Osteoblast (primary cell): ENCODE measurements at places on chromosomes 2 and 18. TPM values are rescaled to one million over a fixed set of nuclear protein-coding genes. Genes with fewer than 3 reads are reported as not detected.

Gene PJVK
- total RNA-seq, result 2.1 and 2.5 TPM in 2 replicates

Gene POU3F3
- total RNA-seq, result under 0.01 TPM in 1 of 2 replicates, not detected in the other

DNA sequence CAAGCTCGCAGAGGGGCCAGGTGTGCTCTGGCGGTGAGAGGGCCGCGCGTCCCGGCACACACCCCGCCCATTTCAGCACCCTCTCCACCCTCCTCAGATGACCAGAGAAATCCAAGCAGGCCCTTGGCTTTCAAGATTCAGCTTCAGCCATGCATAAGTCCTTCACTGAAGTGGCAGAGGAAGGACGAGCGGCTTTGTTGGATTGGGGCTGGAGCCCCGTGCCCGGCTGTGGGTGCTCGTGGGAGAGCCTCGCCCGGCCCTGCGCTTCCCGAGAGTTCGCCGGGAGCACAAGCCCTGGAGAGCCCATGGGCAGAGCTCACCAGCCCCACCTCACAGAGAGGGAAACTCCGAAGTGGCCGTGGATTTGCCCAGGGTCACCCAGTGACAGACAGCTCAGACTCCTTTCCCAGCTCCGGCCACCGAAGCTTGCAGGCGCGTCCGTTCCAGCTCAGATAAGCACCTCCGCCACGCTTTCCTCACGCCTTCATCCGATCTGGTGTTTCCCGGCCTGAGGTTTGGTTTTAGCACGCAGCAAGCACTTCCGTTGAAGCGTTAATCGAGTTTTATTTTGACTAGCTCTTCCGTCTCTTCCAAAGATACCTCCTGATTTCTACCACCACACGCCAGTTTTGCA, 45.6 kb upstream of the MTCL1 start:
- no peak for DNase-seq

DNA sequence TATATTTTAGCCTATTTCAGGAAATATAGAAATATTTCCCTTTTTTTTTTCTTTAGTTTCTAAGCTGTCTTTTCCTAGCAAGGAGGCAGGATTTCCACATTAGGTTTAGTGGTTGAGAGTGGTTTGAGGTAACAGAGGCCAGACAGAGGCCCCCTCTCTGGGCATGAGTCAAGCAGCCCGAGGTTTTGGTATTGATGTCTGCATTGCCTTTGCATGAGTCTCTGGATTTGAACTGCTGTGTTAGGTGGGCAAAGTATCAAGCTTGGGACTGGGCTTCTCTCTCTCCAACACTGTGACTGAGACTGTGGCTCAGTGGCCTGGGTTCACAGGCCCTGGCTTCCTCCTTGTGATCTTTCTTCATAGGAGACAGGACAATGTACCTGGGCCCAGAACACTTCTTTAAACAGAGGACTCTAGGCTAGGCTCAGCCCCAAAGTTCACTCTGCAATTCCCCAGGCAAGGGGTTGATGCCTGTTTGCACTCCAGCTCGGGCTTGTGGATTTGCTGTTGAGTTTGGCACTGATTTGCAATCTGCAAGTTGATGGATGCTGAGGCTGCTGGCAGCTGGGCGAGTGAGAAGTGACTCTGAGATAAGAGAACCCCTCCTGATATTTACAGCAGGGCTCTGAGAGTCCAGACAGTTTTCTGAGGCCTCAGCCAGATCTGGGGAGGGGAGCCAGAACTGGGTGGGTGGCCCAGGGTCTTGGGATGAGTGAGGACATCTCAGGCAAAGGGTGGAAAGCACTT, 271.2 kb downstream of the EN1 start:
- no peak for DNase-seq

- peak; percentile 36 for DNase-seq
These were observed 1.6 kb upstream of the DCTN1 start for GRCh38 chr2:74381751-74382150.

DNA sequence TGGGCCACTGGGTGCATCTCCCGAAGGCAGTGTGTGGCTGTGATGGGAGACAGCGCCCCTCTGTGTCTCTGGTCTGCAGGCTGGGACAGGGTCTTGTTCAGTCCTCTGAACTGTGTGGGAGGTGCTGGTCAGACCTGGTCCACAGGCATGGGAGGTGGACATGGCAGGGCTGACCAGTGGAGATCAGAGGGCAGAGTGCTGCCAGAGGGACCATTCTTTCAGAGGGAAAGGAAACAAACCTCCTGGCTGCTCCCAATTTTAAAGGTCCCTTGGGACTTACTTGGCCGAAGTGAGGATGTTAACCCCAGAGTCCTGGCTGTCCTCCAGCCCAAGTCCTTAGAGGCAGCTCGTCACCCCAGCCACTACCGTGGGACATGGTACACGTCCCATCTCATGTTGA, 4.0 kb downstream of the CAPN13 start:
- peak; percentile 25 for DNase-seq
